NCI-H2171 (cell line): ENCODE measurements at places on chromosomes 11 and 22.

DNA sequence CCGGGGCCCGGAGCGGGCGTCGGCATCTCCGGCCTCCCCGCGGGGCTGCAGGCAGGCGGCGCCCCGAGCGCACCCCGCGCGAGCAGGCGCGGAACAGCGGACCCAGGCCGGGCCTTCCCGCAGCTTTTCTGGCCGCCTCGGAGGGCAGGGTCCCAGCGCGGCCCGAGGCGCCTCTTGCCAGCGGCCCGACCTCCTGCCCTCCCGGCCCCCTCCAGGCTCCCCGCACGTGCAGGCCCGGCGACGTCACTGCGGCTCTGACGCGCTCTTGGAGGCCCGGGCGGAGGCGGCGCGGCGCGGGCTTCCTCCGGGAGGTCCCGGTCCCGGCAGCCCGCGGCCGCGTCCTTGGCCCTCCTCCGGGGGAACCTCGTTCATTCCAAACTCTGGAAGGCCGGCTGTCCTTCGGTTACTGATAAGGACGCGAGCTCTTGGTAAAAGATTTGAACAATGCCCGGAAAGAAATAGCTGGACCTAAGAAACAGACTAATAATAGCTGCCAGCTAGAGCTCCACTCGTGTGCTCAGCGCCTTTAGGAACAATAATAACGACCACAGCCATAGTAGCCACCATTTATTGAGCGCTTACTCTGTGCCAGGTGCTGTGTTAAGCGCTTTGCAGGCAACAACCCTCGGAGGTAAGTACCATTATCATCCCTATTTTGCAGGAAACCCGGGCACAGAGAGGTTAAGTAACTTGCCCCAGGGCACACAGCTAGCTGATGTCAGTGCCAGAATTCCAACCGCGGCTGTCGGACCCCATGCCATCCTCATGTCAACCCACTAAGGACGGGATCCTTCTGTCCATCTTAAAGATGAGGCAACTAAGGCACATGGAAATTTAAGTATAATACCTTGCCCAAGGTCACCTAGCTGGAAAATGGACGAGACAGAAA, 39.1 kb upstream of the CREB3L1 start:
- peak; percentile 51 for DNase-seq

DNA sequence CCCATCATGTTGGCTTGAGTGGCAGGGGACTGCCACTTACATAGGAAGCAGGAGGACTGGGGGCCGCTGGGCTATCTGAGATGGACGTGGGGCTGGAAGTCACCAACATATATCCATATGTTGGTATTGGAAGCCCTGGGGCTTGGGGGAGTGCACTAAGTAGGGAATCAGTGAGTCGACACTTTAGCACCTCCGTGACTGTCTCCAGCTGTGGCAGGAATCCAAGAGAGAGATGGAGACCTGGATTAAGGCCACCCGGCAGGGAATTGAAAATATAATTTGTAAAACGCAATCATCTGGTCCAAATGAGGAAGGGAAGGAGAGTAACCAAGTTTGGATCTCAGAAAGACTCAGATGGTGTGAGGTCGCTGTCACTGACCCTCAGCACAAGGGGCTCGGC, 68.4 kb downstream of the ELFN2 start:
- DNase-seq, result no peak

DNA sequence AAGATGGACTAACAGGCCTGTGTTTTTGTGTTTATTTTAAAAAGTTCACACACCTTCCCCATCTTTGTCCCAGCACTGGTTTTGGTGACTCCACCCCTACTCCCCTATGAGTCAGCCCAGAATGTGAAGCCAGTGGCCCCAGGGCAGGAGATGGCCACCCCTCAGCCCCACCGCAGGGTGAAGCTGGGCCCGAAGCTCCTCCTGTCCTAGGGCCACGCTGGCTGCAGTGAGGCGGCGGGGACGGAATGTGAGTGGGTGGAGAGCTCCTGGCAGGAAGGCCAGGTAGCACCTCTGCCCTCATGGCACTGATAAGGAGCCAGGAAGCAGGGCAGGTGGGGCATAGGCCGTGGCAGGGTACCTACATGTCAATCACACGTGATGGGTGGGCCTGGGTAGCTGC, 39.9 kb downstream of the SGSM3 start:
- no peak for DNase-seq

DNA sequence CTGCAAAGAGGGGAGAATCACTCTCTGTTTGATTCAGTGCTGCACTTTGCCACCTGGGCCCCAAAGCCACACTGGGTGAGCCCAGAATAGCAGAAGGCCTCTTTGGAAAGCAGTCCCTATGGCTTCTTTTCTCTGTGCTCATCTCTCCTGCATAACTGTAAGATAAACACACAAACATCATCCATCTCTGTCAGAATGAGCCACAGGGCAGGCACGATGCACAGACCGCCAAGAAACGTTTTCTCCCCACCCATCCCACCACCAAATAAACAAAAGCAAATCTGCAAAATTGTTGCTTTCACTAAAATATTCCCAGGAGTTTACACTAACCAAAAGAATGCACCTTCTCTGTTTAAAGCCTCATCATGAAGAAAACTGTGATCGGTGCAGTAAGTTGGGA, 196.4 kb upstream of the POU2AF2 start:
- DNase-seq, result no peak

DNA sequence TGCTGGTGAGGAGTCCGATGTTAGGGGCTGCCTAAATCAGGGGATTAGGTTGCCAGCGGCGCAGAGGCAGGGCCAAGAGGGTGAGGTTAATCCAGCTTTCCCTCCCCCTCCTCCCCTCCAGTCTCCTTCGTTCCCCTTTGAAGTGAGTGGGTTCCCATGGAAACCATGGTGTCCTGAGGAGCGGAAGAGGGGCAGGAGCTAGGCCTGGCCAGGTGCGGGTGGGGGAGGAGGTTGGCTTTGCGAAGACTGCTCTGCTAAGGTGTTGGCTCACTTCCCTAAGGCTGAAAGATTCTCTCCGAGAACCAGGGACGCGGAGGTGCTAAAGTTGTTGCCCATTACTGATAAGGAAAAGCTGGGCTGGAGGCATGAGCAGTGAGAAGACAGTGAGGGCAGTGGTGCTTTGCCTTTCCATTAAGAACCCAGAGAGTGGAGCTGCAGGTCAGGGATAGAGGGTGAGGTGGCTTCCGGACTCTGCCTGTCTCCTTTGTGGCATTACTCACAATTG, 124.6 kb downstream of the FEZ1 start:
- no peak for DNase-seq

DNA sequence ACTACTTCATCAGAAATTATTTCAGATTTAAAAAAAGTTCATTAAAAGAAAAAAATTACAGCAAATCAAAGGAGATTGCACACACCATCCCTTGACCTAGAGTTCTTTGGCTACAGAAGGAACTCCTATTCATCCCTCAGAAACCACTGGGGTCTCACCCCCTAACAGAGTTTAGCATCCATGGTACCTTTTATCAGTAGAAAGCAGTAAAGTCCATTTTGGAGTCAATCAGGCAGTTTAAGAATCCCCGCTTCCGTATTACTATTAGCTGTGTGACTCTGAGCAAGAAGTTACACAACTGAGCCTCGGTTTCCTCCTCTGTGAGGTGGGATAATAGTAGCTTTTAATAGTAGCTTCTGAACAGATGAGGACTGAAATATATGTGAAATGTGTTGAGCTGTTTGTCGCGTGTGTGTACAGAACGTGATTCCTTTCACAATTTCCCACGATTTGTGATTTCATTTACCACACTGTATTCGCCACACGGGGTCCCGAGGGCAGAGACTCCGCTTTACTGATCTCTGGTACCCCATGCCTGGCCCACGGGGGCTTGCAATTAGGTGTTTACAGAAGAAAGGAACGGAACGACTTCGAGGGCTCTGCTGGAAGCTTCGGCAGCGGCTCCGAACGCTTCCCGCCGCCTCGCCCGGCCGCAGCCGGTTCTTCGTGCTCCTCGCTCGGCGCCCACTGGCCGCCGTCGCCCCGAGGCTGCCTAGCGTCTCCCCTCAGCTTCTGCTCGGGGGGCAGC, 72.5 kb upstream of the ZBED5 start:
- no peak for DNase-seq

GRCh38 chr22:20130731-20131596, 640 bp upstream of the ZDHHC8 start:
- DNase-seq, result peak; percentile 57

- DNase-seq, result no peak
These were observed 9.7 kb upstream of the LRRC10B start for GRCh38 chr11:61498767-61499341.

GRCh38 chr22:29817724-29818123, 20.4 kb downstream of the ASCC2 start:
- no peak for DNase-seq

DNA sequence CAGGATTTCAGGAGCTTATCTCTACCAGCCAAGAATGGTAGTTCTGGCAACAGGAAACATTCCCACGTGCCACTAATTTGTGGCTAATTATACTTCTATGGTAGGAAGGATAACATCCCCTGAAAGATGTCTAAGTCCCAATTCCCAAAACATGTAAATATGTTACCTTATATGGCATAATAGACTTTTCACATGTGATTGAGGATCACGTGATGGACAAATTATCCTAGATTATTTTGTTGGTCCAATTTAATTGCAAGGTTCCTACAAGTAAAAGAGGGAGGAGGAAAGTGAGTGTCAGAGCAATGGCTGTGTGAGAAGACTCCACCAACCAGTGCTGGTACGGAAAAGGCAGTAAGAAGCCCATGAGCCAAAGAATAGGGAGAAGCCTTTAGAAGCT, 9.9 kb upstream of the MSANTD4 start:
- no peak for DNase-seq

DNA sequence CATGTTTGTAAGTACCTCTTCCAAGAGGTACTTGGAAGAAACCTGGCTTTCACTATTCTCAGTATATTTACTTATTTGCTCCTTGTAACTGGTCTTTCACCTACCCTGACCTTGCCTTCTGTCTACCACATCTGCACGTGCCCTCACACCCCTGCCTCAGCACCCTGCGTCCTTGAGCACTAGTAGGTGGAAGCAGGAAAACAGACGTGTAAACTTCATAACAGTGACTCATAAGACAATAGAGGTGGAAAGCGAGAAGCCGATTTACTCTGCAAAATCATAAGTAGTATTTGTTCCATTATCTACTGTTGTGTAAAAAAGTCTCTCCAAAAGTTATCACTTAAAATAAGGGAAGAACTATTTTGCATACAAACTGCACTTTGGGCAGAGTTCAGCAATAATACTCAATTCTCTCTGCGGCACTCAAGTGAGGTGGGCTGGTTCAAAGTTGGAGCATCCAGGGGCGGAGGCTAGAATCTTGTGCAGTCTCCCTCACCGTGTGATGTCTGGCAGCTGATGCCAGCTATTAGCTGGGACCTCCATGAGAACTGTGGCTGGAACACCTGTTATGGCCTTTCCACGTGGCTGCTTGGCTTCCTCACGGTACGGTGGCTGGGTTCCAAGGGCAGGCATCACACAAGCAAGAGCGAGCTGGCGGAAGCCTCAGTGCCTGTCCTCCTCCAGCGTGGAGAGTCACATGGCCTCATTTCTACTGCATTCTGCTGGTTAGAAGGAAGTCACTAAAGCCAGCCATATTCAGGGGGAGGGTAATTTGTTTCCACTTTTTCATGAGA, 30.4 kb downstream of the PACS1 start:
- peak; percentile 70 for DNase-seq

- peak; percentile 23 for DNase-seq
These were observed 798 bp downstream of the AMPD3 start for GRCh38 chr11:10455637-10456487.

DNA sequence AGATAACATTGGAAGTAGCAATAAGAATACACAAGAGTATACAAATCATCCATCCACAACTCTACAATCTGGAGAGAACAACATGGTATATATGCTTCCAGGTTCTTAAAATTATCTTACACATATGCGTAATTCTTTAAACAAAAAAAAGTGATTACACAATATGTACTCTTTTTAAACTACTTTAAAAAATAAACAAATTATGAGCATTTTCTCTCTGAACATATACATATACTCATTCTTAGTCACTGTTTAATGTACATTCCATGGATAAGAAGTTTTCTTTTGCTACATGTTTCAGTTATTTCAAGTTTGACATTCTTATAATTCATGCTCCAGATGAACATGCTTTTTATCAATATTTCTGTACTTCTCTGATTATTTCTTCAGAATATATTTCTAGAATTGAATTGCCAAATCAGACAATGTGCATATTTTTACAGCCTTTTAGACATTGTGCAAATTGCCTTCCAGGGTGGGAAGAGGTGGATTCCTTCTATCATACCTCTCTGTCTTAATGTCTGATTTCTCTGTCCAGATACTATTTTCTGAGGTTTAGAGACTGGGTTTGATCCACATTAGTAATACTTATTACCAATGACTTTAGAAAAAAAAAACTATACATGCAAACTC, 551.6 kb downstream of the METTL15 start:
- no peak for DNase-seq

- DNase-seq, result no peak
These were observed 51.4 kb downstream of the SYT9 start for GRCh38 chr11:7303146-7303545.

DNA sequence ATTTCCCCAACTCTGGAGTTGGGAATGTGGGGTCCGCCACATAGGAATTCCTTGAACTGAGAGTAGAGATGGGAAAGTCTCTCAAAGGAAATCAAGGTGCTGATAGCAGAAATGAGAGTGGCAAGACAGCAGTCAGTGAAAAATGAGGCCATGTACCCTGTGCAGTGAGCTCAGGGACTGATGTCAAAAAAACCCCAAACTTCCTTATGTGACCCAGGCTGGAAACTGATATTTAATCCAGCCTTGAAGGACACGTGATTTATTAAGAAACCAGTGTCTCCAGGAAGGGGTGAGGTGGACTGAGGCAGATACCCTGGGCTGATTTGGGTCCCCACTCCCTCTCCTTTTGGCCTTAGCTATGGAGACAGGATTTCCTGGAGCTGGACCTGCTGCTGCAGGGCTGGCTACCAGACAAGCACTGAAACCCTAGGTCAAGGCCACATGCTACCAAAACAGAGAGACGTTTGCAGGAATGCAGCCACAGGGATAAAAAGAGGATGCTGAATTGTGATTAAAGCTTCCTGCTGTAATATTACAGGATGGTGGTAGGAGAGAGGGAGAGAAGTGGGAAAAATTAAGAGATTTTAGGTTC, 25.3 kb upstream of the FCHSD2 start:
- no peak for DNase-seq

GRCh38 chr22:46697811-46698515, 40.1 kb downstream of the CERK start:
- no peak for DNase-seq

DNA sequence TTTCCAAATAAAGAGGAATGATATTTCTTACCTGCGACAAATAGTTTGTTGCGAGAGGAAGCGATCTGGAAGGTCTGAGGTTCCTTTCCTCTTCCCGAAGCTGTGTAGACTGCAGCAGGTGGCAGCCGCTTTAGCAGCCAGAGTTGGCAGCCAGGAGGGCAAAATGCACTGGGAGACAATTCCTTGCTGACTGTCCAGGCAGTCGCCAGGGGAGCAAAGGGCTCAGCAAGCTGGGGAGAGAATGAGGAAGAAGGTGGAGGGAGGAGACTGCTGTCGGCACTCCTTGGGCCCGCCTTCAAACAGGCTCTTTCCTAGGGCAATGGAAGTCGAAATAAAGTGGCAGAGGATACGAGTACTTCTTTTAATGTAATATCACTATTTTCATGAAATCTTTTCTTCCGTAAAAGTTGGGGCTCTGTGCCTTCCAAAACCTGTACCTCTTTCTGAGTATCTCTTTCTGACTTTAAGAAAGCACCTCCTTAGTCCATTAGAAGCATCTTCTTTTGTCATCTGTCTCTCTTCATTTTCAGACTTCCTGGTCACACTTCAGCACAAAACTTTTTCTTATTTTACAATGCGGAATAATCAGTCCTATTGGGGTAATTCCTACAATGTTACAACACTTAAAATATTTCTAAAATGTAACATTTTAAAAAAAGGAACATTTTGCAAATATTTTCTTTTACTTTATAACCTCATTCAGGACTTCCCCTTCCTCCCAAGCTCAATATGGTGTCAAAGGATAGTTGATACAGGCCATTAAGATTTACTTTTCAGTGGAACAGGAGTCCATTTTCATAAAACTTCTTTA, at the start of gene IL18:
Gene IL18 (minus strand): TSS at position 220 of the 811 bp plus-strand sequence. CDS start 9,041 bp downstream, outside the sequence.
- DNase-seq, result no peak
